Smooth muscle cell of the brain vasculature (primary cell): ENCODE measurements at places on chromosomes 2 and 18.

GRCh38 chr2:38692636-38693318 is 26.9 kb downstream of the GALM start:
- no peak for DNase-seq

GRCh38 chr2:198117406-198118041 is 313.1 kb downstream of the PLCL1 start:
- DNase-seq: no peak

- no peak for DNase-seq
Observed at GRCh38 chr2:30341500-30342267, 105.4 kb upstream of the LCLAT1 start.

GRCh38 chr2:227608561-227609338 is 5.9 kb downstream of the SCYGR3 start:
- DNase-seq: no peak

DNA sequence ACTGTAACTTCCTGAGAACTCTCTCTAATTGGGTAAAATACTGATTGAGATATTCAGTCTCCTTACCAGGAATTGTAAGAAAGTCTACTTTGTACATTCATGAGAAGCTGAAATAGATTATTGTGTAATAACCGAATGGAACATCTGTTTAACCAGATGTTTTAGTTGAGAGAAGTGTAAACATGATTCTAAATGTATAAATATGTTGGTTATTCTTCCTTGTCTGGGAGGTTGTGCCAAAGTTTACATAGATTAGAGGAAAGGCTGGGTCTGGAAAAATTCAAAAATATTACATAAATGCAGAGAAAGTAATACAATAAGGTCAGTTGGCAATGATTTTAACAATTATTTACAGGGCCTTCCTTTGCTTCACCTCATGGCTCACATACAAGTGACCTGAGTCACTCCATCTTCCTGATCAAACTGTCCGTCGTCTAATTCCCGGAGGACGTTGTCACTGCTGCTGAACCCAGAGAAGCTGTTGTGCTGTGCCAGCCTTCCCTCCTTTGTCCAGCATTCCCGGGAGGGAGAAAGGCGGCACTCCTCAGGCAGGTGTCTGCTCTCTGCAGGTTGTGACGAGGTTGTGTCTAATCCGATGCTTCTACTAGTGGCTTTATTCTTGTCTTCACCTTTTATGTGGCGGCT is 55.9 kb downstream of the MOB4 start:
- DNase-seq: no peak
